ENCODE measurements at places on chromosomes 11 and 22.

DNA sequence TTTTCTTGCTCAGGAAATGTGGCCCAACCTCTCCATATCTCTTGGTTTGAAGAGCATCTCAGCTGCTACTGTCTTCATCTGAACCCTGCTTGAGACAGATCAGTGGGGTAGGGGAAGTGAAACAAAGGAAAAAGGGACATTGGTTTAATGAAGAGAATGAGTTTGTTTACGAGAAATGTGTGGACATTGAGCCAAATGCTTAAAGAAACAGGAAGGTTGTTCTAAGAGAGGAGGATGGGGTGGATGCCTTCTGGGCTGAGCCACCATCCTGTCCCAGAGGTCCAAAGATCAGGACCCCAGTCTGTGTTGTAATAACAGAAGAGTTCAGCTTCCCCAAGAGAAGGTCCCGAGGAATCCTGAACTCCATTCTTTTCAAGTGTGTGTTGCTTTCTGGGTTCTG, 369.7 kb downstream of the INSC start:
- no peak for DNase-seq

- DNase-seq = no peak
These were observed 785 bp downstream of the IGSF9B start for GRCh38 chr11:133955945-133956421.

DNA sequence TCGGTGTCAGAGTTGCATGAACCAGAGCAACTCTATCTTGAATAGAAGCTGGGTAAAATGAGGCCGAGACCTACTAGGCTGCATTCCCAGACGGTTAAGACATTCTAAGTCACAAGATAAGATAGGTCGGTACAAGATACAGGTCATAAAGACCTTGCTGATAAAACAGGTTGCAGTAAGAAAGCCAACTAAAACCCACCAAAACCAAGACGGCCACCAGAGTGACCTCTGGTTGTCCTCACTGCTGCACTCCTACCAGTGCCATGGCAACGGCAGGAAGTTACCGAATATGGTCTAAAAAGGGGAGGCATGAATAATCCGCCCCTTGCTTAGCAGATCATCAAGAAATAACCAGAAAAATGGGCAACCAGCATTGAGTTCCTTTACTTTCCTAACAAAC, 2.4 kb upstream of the KAT5 start:
- no peak for DNase-seq

- DNase-seq = no peak
These were observed 23.8 kb downstream of the MYBPC3 start for GRCh38 chr11:47328449-47329390.

DNA sequence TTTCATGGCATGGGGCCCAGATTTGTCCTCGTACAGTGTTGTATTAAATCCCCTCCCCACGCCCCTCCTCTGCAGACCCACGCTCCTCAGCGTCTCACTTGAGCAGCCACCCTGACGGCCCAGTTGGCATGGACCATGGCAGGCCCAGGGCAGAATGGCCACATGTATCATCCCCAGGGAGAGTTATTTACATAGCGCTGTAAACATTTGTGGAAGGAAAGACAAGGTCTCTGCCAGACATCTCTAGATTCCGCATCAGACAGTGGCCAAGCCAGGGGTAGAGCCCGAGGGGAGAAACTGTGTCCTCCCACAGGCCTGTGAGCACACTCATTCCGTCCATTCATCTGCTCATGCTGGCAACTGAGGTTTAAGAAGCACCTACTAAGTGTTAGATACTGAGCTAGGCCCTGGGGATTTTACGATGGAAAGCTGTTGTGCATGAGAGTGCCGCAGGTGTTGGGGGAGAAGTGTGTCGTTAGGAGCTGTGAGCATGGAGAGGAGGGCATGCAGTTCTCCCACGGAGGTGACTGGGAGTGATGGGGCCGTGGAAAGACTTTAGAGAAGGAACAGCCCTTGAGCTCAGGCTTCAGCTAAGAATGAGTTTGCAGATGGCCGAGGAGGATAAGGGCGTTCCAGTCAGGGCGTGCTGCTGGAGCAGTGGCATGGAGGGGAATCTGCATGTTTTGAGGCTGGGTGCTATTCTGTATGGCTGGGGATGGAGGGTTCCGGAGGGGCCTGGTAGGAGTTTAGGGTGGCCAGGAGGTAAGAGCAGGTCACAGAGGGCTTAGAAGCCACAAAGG, 94.9 kb downstream of the GRIK4 start:
- no peak for DNase-seq

DNA sequence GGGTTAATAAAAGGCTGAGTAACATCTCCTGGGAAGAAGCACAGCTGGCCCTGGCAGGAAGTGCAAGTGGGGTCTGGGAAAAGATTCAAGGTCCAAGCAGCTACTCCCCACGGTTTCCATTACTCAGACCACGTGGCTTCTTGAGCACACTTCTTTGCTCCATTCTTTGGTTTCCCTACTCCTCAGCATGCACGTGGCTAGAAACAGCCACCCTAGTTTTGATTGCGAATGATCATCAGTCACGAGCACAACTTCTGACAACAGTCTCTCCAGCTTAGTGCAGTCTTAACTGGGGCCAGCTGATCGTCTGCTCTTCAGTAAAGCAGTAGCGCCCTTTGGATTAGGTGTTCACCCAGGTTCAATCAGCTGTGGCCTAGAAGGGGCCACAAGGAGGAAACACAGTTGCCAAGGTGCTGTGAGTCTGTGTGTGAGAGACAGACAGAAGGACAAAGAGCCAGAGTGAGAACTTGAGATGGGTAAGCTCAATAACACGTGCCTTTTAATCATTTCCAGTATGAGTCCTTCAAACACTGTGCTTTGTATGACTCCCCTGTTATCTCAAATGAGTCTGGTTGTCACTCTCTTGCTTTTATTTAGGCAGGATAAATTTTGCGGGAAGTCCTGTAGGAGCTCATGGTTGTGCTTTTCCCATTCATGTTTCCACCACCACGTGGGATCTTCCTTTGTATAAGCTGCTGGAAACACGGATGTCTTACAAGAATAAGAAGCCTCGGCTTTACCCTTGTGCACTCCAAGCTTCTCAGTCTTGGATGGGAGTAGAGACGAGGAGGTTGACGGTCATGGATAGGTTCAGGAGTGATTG, 901 bp upstream of the PARVA start:
- DNase-seq = no peak

GRCh38 chr11:118099838-118100556, 13.2 kb upstream of the SMIM35 start:
- no peak for DNase-seq

- DNase-seq = no peak
These were observed 19.3 kb downstream of the MTFP1 start for GRCh38 chr22:30444632-30445437.

DNA sequence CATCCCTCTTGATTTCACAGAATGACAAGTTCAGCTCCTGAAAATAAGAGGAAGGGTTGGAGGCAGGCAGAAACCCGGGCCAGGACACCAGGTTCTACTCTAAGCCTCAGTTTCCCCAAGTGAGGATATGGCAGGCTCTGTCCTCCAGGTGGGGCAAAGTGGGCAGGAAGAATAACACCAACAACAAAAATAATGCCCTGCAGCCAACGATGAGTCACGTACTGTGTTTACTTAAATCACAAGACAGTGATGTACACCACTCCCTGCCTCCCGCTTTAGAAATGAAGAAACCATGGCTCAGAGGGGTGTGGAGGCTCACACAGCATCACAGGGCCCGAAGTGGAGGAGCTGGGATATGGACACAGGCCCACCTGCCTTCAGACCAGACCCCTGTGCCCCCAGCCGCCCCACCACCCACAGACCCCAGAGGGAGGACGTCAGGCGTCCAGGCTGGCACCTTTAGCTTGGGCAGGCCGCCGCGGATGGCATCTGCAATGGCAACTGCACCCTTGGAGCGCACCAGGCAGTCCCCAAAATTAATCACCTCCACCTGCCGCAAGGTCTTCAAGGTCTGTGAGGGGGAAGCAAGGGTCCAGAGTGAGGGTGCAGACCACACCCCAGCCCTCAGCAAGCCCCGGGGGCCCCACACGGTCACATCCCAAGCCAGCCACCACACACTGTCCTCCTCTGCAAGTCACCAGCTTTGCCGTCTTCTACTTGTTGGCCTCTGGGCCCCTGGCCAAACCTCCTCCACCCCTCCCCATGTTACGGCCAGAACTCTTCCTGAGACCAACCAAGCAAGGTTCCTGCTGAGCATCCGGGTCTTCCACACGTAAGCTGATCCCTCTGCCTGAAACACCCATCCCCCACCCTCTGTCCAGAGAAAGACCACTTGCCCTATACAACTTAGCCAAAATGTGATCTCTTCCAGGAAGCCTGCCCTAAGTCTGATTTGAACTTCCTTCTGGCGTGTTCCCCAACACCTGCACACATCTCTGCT, 15.8 kb upstream of the CHADL start:
- DNase-seq = no peak

DNA sequence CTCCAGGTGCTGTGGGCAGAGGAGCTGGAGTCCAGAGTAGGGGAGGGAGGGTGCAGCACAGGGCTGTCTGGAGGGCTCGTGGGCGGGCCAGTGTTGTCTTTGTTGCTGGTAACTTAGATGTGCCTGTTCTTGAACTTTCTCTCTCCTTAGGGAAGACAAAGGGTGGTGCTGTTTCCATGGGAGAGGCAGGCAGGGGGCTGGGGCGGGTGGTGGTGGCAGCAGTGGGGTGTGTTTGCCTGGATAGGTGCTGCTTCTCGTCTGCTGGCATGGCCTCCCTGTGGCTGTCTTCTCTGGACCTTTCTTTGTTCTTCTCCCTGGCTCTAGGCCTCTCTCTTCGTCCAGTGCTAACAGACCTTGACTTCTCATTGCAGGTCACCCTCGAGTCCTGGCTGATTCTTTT, 8.5 kb downstream of the SIDT2 start:
- DNase-seq = no peak

DNA sequence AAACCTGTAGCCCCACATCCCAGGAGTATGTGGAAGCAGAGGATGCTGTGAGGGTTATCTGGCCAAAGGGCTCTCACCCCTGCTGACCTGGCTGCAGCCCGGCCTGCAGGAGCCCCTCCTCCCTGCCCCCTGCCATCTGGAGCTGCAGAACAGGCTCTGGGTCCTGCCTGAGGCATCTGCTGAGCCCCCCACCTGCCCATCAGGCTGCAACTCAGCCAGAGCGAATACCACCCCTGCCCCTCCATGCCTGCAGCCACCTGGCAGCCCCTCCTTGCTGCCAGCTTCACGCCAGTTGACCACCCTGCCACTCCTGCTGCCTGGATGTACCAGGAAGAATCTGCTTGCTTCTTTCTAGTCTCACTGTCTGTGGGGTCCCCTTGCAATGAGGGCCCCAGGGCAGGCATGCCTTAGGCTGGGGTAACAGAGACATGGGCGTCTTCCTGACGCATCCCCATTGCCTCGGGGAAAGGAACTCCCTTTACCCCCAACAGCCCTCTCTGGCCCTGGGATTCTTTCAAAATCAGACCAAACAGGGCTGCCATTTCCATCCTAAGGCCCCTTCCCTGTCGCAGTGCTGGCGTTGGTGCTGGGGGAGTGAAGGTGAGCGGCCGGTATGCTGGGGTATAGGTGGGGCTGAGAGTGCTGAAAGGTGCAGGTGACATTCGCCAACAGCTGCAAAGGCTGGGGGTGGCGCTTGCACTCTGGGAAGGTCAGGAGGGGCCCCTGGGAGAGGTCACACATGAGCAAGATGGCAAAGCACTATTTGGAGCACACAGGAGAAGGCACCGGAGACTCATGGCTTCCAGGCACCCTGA, 1334.6 kb downstream of the TBC1D22A start:
- no peak for DNase-seq

- DNase-seq = no peak
These were observed 4.2 kb downstream of the HSPA8 start for GRCh38 chr11:123057661-123058305.

GRCh38 chr22:43488937-43489336, 77.1 kb downstream of the MPPED1 start:
- DNase-seq = no peak

DNA sequence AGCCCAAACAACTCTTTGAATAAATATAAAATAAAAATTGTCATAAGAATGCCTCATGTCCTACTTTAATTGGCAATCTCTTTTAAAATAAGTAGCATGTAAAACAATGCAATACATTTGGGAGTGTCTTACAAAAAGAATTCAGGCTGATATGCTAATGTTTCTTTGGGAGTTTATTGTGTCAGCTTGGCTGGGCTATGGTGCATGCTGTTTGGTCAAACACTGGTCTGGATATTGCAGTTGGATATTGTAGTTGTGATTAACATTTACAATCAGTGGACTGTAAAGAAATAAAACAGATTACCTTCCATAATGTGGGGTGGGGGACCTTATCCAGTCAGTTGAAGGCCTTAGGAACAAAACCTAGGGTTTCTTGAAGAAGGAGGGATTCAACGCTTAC, 37.0 kb upstream of the B3GAT1 start:
- no peak for DNase-seq

DNA sequence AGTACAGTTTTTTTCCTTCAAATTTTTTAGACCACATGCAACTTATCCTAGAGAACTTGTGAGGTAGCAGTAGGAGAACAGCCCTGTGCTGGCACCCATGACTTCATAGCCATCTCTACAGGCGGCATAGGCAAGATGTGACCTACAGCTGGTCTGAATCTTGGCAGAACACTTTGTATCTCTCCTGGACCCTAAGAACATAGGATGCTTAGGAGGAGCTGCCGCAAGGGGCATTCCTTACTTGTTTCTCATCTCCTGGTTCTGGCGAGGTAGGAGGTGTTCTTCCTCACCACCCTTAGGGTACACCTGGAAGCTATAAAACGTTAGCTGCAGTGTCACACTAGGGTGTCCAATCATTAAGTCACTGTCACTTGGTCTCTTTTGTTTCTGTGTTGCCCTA, 16.4 kb downstream of the CWC15 start:
- DNase-seq = no peak

DNA sequence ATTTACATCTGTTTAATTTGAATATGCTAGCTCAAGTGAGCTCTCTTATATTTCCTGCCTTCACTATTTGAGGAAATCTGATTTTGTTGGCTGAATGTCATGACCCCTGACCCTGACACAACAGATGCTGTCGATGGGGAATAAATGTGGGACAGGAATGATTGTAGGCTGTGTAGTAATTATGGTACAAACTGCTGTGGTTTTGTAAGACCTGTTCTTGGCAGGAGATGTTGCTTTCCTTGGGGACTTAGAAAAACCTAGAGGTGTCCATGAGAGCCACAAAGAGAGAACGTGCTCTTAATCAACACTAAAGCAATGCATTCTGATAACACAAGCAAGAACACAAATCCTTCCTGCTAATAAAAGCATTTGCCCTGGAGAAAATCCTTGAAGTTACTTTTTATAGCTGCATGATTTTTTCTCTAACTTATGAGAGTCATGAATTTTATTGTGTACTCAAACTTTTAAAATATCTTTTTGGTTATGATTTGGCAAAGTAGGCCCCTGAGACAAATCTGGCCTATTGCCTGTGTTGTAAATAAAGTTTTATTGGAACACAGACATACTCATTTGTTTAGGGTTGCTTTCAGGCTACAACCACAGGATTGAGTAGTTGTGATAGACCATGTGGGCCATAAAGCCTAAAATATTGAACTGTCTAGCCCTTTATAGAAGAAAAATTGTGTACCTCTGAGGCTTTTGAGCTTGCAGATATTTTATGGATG, 90.2 kb downstream of the DDX10 start:
- no peak for DNase-seq

- DNase-seq = no peak
These were observed 185.6 kb upstream of the MTMR2 start for GRCh38 chr11:96109331-96110030.

GRCh38 chr22:45977003-45977411, at the start of gene WNT7B:
TSS of gene WNT7B (minus strand) at chr22:45977162. CDS start at chr22:45976754, 408 bp downstream.
- no peak for DNase-seq

- DNase-seq = no peak
These were observed 6.4 kb downstream of the MMP12 start for GRCh38 chr11:102868339-102868738.

Data from right lung (tissue), 10 donors.